ENCODE measurements at places on chromosomes 6 and 20.

DNA sequence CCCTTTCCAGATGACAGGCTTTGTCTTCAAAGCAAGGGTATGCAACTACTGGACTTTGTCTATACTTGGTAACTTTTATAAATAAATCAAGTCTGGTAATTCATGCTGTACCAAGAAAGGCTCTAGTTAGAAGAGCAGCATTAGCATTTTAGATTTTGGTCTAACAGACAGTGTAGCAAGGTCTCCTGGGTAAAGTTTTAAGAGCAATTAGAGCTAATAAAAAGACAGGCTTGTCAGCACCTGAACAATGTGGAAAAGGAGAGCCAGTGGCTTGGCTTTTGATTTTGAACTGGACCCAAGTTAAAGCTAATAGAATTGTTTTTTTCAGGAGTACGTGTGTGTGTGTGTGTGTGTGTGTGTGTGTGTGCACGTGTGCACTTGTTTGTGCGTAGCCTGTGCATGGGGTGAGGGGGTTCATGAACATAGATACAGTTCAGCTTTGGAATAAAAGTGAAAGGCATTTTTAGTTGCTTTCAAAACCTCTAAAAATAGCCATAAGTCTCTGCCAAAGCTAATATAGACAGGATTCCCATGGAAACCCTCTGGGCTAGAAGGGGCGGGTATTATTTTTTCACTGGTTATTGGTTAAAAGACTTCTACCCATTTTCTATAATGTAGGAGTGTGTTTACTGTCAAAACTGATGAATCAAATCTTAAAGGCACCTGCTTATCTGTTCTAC is 138.4 kb downstream of the KCNQ5 start:
- no peak for DNase-seq

DNA sequence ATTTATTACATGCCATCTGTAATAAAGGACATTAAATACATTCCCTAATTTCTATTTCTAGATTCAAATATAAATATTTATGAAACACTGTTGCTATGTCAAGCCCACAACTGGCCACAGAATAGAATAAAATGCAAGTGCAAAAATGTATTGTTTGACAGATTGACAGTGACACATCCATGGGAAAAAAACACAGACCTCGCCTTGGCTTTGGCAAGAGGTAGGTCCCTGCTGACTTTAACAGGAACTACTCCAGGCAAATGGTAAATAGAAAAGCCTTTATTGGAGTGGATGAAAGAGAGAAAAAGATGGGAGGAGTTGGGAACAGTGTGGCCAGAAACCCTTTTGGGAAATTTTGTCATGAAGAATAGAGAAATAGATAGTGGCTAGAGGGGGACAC is 622.9 kb downstream of the UTRN start:
- DNase-seq: no peak

- no peak for DNase-seq
Observed at GRCh38 chr6:143620447-143620846, 57.3 kb upstream of the PHACTR2 start.

DNA sequence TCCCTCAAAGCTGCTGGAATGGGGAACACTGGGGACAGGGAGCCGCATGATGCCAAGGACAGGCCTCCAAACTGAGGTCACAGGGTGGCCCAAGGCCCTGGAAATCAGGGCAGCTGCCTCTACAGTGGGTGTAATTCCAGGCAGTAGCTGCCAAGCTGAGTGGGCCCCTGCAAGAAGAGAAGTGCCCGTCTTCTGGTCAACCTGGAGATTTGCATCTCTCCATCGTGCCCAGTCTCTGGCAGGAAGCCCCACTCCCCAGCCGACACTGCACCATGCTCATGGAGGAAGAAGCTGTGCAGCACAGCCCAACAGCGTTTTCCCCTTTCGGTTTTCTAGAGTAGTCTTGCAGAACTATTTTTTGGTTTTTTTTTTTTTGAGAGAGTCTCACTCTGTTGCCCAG is 2.2 kb upstream of the FAM209A start:
- DNase-seq: no peak

DNA sequence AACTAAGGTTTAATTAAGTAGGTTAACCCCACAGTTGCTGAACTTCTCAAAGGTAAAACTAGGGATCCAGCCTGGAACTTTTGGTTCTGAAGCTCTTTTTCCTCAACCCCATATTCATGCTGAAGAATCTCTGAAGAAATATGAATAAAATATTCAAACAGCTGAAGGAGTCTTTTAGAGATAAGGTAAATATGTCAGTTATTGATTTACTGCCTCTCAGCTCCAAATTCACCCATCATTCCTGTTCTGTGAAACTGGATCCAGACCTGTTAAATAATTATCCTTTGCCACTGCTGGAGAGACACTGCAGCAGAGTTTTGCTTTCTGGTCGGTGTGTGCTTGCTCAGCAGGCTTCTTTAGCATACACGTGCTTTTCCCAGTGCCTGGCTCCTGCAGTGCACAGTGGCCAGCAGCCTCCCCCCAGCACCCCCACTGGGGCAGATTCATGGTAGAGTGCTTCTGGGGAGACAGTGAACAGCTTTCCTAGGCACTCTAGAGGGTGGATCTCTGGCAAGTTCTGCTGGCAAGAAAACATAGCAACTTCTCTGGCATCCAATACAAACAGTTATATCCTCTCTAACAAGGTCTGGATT is 62.0 kb upstream of the BCLAF1 start:
- DNase-seq: no peak

Data from substantia nigra (tissue), 51 donors.